T-helper 17 cell (primary cell): ENCODE measurements at places on chromosomes 1 and 21. TPM values are rescaled to one million over a fixed set of nuclear protein-coding genes. Genes with fewer than 3 reads are reported as not detected.

- no peaks in the 10 kb centered on the region for H3K27me3 ChIP-seq
- H3K27ac ChIP-seq: no peak overlapping the region
- no peaks in the 10 kb centered on the region for H3K36me3 ChIP-seq
- no peak for DNase-seq
These were observed 31.1 kb downstream of the TMEM50A start for GRCh38 chr1:25369241-25369640.

DNA sequence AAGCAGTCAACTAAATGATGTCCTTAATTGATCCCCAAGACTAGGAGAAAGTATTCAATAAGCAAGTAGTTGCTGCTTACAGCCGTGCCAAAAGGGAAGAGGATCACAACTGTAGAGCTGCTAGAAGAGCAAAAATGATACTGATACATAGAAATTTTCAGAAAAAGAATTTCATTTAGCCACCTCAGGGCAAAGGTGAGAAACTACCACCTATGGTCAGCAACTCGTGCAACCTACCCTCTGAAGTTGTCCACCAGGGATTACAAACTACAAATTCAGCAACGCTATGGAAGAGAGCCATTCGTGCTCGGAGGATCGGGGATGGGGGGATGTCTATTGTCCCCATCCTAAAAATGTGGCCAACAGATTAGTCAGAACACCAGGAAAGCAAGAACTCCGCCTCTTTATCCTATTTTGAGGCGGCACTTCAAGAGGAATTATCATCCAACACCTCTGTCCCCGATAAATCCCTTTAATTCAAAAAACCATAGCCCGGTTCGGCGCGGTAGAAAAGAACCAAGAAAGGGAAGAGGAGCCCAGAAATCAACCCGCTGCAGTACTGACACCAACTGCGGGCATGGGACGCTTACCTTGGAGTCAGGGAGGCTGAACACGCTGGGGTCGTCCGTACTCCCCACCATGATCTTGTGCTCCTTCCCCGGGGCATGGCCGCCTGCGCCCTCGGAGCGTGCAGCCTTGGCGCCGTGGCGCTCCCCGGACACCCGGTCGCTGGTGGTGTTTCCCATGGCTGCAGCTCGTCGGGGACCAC, 687 bp downstream of the PRKAB2 start:
- peak overlapping the region; percentile 97 for H3K27ac ChIP-seq
- peaks cover 18% of the 10 kb centered on the region for H3K4me1 ChIP-seq
- DNase-seq: no peak
- H3K36me3 ChIP-seq: peaks cover 8% of the 10 kb centered on the region
- no peaks in the 10 kb centered on the region for H3K27me3 ChIP-seq

DNA sequence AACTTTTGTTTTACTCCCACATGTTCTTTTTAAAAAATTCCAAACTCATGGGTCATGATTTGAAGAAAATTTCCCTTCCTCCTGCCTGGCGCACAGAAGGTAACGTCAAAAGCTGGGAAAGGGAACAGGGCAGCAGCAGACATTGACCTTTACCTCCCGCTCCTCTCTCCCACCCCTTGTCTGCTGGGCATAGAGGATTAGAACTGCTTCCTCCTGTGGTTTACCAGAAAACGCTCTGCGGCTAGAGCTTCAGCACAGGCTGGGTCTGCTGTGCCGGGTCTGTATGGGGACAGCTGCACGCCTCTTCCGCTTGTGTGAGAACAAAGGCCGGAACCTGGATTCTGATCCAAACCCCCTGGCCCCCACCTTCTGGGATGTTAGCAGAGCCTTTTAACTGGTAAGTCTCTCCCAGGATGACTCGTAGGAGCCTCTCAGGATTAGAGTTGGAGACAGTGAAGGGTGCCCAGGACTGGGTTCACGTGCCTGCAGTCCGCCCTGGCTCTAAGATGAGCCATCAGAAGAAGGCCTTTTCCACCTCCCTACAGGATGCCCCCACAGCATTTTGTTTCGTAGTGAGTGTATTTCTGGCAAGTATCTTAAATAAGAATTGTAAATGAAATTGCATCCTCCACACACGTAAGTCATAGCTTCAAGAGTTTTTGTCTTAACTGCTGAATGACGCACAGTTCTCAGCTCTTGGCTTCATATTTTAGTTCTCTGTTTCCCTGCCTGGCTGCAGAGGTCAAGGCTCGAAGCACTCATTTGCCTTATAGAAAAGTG, 5.2 kb downstream of the H6PD start:
- peaks cover 42% of the 10 kb centered on the region for H3K4me1 ChIP-seq
- no peaks in the 10 kb centered on the region for H3K27me3 ChIP-seq
- H3K36me3 ChIP-seq: no peaks in the 10 kb centered on the region
- no peak for DNase-seq

- peaks cover 7% of the 10 kb centered on the region for H3K4me1 ChIP-seq
- no peak overlapping the region for H3K4me3 ChIP-seq
- DNase-seq: no peak
- peaks cover 2% of the 10 kb centered on the region for H3K36me3 ChIP-seq
These were observed 50.5 kb upstream of the IPO9 start for GRCh38 chr1:201778279-201779065.

GRCh38 chr1:52798331-52798730, 44.2 kb upstream of the ZYG11A start:
- no peak for DNase-seq
- H3K36me3 ChIP-seq: peaks cover 4% of the 10 kb centered on the region
- H3K27me3 ChIP-seq: no peaks in the 10 kb centered on the region

DNA sequence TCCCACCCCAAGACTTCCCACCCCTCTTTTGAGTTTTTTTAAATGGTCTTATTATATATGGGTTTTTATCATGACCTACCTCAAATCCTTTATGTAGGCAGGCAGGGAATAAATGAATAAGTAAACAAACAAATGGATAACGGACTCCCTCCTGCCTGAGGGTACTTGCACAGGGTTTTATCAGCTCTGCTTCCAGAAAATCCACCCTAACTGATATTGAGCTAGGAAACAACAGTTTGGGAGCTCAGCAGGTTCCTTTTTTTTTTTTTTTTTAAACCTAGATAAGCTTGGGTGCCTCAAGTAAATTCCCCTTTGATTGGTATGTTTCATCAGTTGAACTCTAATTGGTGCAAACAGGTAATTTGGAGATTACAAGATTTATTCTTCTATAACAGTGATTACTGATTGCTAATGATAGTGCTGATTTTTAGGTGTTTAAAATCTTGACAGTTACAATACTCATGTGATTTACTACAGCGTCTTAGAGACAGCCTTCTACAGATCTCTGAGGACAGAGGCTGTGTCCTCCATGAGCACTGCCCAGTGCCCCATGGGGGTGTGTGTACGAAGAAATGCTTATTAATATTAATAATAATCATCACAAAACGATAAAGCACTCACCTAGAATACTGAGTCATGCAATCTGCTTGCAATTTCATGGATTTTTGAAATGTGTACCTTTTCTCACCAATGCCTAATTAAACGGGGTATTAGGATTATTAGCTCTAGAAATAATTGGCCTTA, 347.4 kb downstream of the RRAGC start:
- no peak for DNase-seq
- H3K4me3 ChIP-seq: no peak overlapping the region

GRCh38 chr21:46639489-46640386, 4.3 kb downstream of the PRMT2 start:
- DNase-seq: no peak
- peaks cover 42% of the 10 kb centered on the region for H3K4me1 ChIP-seq
- H3K27me3 ChIP-seq: no peaks in the 10 kb centered on the region

DNA sequence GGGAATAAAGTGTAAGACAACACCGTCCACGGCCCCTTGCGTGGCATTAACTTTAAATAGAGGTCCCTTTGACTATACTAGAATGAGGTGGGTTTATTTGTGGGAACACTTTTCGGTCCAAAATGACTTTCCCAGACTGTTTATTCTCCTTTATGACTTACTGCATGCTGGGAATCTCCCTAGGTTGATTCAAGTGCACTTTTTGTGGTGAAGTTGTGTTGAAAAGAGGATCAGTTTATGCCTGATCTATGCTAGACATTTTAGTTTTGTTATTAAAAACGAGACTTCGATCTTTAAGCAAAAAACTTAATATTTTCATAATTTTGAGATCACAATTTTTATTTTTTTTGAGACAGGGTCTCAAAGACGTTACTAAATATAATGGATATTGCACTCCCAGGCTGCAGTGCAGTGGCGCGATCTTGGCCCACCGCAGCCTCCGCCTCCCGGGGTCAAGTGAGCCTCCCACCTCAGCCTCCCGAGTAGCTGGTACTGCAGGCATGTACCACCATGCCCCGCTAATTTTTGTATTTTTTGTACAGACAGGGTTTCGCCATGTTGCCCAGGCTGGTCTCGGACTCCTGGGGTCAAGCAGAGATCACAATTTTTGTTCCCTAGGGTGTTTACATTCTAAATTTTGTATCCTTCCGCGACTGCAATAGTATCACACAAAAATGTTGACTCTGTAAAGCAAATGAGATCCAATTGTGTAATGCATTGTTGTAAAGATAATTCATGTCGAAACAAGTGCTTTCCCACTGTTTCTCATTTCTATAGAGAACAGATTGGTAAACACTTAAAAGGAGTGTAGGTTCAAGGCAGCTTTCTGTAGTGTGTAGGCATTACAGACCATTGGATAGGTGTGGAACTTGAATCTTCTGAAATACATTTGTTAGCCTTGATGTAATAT, 1.6 kb downstream of the CDC42 start:
- H3K36me3 ChIP-seq: peaks cover 7% of the 10 kb centered on the region
- peak overlapping the region; percentile 95 for H3K27ac ChIP-seq
- H3K4me1 ChIP-seq: peaks cover 53% of the 10 kb centered on the region
- peak overlapping the region; percentile 98 for H3K4me3 ChIP-seq

DNA sequence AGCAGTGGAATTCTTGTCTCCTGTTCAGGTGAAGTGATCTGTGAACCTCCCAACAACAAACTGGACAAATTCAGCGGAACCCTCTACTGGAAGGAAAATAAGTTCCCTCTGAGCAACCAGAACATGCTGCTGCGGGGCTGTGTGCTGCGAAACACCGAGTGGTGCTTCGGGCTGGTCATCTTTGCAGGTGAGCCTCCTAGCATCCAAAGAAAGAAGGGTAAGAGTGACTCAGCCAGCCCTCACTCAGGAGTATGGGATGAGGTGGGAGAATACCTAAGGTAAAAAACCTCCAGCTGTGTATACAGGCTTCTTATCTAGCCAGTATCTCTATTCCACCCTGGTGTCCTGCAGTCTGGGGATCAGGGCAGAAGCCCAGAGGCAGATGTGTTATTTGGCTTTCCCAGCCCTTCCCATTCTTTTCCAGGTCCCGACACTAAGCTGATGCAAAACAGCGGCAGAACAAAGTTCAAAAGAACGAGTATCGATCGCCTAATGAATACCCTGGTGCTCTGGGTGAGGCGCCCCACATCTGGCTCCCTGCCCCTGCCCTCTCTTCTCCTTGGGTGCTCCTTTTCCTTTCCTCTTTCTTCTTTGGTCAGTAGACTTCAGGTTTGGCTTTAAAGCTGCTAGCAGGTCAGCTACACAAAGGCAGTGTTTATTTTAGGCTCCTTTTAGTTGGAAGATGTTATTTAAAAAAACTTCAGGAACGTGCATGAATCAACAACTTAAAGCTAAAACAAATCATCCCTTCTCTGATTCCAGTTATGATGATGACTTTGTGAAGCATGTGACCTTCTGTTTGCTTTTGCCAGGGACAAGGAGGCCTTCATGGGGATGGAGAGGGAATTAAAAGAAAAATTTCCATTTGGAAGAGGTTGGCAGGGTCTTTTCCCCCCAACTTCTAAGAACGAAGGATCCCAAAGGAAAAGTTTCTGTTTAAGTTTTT, 9.0 kb downstream of the ATP8B2 start:
- H3K36me3 ChIP-seq: peaks cover 14% of the 10 kb centered on the region
- no peaks in the 10 kb centered on the region for H3K27me3 ChIP-seq
- H3K4me1 ChIP-seq: peaks cover 61% of the 10 kb centered on the region
- peak overlapping the region; percentile 84 for H3K4me3 ChIP-seq
- peak overlapping the region; percentile 92 for H3K27ac ChIP-seq

DNA sequence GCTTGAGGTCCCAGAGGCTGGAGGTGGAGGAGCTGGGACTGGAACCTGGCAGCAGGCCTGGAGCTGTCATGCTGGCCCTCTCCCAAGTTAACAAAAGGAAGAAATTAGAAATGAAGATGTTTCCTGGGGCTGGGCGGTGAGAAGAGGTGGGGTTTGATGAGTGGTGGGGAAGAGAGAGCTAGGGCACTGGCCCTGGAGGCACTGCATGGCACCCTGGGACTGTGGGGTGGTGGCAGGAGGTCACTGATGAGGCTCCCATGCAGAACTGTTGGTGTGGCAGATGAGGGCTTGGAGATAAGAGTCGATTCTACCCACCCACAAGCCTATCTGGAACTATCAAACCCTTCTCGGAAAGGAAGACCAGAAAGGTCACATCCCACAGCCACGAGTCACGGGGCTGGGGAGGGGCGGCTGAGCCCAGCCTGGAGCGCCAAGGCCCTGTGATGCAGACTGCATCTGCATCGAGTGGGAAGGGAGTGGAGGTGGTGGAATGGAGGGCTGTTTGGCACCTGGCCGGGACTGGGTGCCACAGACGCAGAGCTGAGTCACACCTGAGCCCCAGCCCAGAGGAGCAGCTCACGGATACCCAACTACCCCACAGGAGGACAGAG, 29.4 kb downstream of the MRPL37 start:
- H3K4me1 ChIP-seq: peaks cover 19% of the 10 kb centered on the region
- H3K36me3 ChIP-seq: no peaks in the 10 kb centered on the region
- H3K27me3 ChIP-seq: no peaks in the 10 kb centered on the region
- peak overlapping the region; percentile 59 for H3K27ac ChIP-seq

- H3K4me3 ChIP-seq: no peak overlapping the region
- peaks cover 4% of the 10 kb centered on the region for H3K36me3 ChIP-seq
- H3K4me1 ChIP-seq: peaks cover 2% of the 10 kb centered on the region
- no peaks in the 10 kb centered on the region for H3K27me3 ChIP-seq
These were observed 103.7 kb downstream of the HS2ST1 start for GRCh38 chr1:87017998-87018672.

DNA sequence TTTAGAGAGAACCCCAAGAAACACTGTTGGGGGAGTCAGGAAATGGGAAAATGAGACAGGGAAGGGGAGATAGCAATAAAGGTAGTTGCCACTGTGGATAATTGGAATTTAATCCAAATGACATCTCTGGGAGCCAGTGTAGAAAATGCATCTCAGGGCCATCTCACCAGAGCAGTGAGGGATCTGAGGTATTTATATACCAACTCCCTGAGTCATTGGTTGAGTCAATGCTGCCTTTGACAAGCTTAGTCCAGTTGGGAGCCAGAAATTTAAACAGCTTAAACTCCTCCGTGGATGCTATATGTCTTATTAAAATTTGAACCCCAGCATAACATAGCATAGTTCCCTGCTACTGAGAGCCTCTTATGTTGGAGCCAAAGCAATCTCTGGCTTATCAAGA, 140.3 kb downstream of the SLC30A10 start:
- no peak for DNase-seq
- no peaks in the 10 kb centered on the region for H3K36me3 ChIP-seq
- no peak overlapping the region for H3K4me3 ChIP-seq
- no peaks in the 10 kb centered on the region for H3K27me3 ChIP-seq
- no peak overlapping the region for H3K27ac ChIP-seq

GRCh38 chr21:45788198-45788597, 144.7 kb downstream of the PCBP3 start:
- H3K27ac ChIP-seq: no peak overlapping the region
- peaks cover 6% of the 10 kb centered on the region for H3K4me1 ChIP-seq
- peaks cover 36% of the 10 kb centered on the region for H3K27me3 ChIP-seq

The TLCD4 gene
- total RNA-seq: 0.25 TPM

The OR2G6 gene
- not detected for total RNA-seq

The OLFML2B gene
- not detected for total RNA-seq

The MATN1 gene
- total RNA-seq: 3.7 TPM

The FABP3 gene
- not detected for total RNA-seq
